ENCODE measurements at places on chromosomes 5 and 9. TPM values are rescaled to one million over a fixed set of nuclear protein-coding genes. Genes with fewer than 3 reads are reported as not detected.

DNA sequence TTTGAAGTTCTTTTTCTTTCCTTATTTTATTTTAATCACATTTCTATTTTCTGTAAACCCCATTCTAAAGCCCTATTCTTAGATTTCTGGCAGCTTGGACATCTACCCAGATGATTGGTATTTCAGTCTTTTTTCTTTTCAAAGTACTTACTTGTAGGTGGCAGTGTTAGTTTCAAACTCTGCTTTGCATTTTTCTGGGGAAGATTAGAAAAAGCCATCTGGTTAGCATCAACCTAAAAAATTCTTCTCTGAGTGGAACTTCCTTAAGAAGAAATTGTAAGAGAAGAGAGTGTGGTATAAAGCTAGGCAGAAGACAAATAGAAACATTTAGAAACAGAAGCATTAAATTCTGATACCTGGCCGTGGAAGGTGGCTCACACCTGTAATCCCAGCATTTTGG, 17.2 kb upstream of the TENT2 start:
- H3K4me3 ChIP-seq = no peak overlapping the region
- no peak for DNase-seq

Gene SH2D3C
- 5.3 TPM for total RNA-seq

DNA sequence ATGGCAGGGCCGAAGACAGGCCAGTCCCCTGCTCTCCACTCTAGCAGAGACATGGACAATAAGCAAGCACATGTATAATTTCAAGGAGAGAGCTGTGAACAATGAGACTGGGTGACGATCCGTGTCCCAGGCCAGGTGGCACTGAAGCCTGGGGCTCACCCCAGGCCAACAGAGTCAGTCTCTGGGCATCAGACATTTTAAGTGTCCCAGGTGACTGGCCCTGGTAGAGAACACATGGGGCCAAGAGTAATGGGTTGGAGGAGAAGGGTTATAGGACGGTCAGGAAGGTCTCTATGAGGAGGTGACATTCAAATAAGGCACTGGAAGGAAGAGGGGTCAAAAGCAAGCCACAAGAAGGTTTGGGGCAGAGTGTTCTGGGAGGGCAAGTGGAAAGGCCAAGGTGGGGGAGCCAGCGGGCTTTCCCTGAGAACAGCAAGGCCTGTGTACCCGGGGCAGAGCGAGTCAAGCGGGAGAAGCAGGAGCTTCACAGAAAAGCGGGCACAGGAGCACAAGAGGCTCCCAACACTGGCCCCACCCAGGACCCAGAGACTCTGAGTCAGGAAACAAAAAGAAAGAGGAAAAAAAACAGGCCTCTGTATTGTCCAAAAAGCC, 1.1 kb upstream of the AKNA start:
- peak overlapping the region; percentile 85 for H3K4me3 ChIP-seq
- no peaks in the 10 kb centered on the region for H3K36me3 ChIP-seq

Gene C9orf153
- 0.68 TPM for total RNA-seq

Gene ST8SIA4
- 9.0 TPM for total RNA-seq

DNA sequence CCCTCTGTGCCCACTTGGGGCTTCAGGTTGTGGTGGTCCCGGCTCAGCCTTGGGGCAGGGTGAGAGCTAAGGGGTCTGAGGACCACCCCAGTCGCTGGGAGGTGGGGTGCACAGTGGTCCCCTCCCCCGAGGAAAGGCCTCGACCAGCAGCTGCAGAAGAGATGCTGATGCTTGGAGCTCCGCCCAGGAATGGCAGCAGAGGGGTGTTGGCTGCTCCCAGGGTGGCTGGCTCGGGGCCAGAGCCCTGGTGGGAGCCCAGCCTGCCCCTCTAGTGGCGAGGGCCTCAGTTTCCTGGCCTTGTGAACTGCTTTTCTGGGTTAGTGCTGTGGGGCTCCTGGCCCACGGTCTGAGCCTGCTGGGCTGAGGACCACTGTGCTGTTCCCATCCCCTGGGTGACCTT, 1.2 kb downstream of the DIPK1B start:
- no peak for DNase-seq
- H3K27ac ChIP-seq = no peak overlapping the region
- H3K4me1 ChIP-seq = peaks cover 13% of the 10 kb centered on the region
- H3K36me3 ChIP-seq = no peaks in the 10 kb centered on the region

GRCh38 chr9:567128-567746, 274.3 kb upstream of the DMRT1 start:
- H3K36me3 ChIP-seq = no peaks in the 10 kb centered on the region

DNA sequence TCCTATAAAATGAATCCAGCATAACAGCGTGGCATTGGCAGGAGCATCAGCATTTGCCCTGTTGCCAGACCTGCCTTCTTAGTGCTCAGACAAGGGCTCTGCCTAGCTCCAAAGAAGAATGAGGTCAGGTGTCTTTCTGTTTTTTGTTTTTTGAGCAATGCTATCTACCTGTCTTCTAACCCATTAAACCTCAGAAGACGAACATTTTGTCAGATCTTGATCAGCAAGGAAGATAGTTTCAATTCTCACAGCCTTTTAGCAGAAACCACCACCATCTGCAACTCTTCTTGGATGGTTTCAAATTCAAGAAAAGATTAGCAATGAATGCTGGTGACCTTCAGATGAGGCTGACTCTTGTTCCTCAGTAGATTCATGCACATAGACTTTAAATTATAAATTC, 103.5 kb upstream of the IQGAP2 start:
- DNase-seq = no peak
- H3K36me3 ChIP-seq = no peaks in the 10 kb centered on the region
- no peaks in the 10 kb centered on the region for H3K27me3 ChIP-seq
- H3K4me3 ChIP-seq = no peak overlapping the region
- H3K27ac ChIP-seq = no peak overlapping the region
- no peaks in the 10 kb centered on the region for H3K4me1 ChIP-seq

DNA sequence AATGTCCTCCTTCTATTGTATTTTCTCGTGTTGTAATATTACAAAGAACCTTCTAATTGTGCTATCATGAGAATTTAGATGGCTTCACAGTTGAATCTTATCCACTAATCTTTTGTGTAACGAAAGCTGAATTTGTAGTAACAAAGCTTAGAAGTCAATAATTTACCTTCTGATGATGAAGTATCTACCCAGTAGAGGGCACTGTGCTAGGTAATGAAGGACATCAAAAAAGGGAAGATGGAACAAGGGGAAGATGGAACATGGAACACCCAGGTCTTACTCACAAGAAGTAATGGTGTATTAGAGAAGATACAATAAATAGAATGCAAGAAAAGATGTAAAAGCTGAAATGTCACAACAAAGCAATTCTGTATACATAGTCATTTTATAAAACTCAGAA, 131.0 kb upstream of the CCNG1 start:
- H3K27ac ChIP-seq = no peak overlapping the region
- no peak overlapping the region for H3K4me3 ChIP-seq
- DNase-seq = no peak

GRCh38 chr5:7419846-7420245, 23.9 kb downstream of the ADCY2 start:
- no peaks in the 10 kb centered on the region for H3K36me3 ChIP-seq
- DNase-seq = no peak
- peaks cover 19% of the 10 kb centered on the region for H3K4me1 ChIP-seq
- no peaks in the 10 kb centered on the region for H3K27me3 ChIP-seq

- no peaks in the 10 kb centered on the region for H3K27me3 ChIP-seq
- peaks cover 22% of the 10 kb centered on the region for H3K4me1 ChIP-seq
- peak overlapping the region; percentile 63 for H3K27ac ChIP-seq
- no peaks in the 10 kb centered on the region for H3K36me3 ChIP-seq
Measured at GRCh38 chr9:13787234-13787833, 507.8 kb upstream of the MPDZ start.

DNA sequence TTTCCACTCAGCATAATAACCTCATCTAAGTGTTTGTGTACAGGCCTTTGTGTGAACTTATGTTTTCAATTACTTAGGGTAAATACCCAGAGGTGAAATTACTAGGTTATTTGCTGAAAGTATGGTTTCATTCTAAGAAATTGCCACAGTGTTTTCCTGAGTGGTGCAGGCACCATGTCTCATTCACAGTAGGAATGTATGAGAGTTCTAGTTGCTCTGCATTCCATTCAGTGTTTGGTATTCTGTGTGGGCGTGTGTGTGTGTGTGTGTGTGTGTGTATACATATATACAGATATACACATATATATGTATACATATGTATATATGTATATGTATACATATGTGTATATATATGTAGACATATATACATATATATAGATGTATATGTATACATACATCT, 8.8 kb upstream of the SVEP1 start:
- no peaks in the 10 kb centered on the region for H3K4me1 ChIP-seq
- no peak overlapping the region for H3K27ac ChIP-seq

Gene STPG3
- not detected for total RNA-seq

Gene IL33
- 69.7 TPM for total RNA-seq

DNA sequence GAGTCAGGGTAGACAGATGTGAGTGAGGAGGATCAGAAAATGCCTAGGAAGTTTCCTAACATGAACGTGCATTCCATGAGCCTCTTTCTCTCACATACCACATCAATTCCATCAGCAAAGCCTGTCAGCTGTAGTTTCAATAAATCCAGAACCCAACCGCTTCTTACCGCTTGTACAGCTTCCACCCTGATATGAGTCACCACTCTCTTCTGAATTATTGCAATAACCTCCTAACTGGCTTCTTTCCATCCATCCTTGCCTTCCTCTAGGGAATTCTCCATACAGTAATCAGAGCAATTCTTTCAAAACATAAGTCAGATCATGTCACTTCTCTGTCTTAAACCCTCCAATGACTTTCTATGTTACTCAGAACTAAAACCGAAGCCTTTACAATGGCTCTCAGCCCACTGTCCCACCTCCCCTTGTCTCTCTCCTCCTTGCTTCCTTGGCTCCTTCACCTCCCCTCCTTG, 8.1 kb upstream of the RAD23B start:
- no peak overlapping the region for H3K27ac ChIP-seq
- no peak for DNase-seq
- no peaks in the 10 kb centered on the region for H3K4me1 ChIP-seq
- H3K4me3 ChIP-seq = no peak overlapping the region
- no peaks in the 10 kb centered on the region for H3K27me3 ChIP-seq

DNA sequence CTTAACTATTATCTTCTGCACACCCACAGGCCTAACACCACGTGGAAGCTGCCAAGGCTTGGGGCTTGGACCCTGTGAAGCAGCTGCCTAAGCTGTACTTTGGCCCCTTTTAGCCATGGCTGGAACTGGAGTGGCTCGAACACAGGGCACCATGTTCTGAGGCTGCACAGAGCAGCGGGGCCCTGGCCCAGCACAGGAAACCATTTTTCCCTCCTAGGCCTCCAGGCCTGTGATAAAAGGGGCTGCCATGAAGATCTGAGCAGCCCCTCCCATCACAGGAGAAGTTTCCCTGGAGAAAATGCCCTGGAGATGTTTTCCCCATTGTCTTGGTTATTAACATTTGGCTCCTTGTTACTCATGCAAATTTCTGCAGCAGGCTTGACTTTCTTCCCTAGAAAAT, 126.3 kb downstream of the MELK start:
- no peaks in the 10 kb centered on the region for H3K36me3 ChIP-seq
- H3K27ac ChIP-seq = no peak overlapping the region
- no peaks in the 10 kb centered on the region for H3K4me1 ChIP-seq

Gene NME5
- total RNA-seq = 3.8 TPM

DNA sequence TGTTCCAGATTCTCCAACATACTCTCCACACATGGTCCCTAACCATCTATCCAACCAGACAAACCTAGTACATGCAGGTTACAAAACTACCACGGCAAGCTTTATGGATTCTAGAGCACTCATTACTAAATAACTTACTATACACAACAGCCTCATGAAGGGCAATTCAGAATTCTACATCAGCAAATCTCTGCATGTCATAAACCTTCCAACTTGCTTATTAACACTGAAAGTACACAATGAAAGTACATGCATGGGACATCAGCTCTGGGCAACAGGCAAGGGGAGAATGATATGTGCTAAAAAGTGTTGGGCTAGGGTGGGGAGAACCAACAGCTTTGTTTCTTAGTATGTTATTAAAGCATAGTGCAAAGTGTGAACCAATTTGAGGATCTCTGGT, 70.4 kb downstream of the TLE1 start:
- peaks cover 15% of the 10 kb centered on the region for H3K4me1 ChIP-seq
- no peaks in the 10 kb centered on the region for H3K27me3 ChIP-seq
- peaks cover 8% of the 10 kb centered on the region for H3K36me3 ChIP-seq
- no peak overlapping the region for H3K4me3 ChIP-seq
- DNase-seq = no peak
- H3K27ac ChIP-seq = no peak overlapping the region

- DNase-seq = no peak
- H3K36me3 ChIP-seq = no peaks in the 10 kb centered on the region
- no peaks in the 10 kb centered on the region for H3K27me3 ChIP-seq
- peaks cover 40% of the 10 kb centered on the region for H3K4me1 ChIP-seq
Measured at GRCh38 chr9:6428940-6429889, 16.2 kb downstream of the UHRF2 start.

GRCh38 chr9:8489835-8490234, 690.3 kb upstream of the DMAC1 start:
- peaks cover 4% of the 10 kb centered on the region for H3K36me3 ChIP-seq
- H3K4me1 ChIP-seq = no peaks in the 10 kb centered on the region
- DNase-seq = no peak
- H3K4me3 ChIP-seq = no peak overlapping the region
- no peaks in the 10 kb centered on the region for H3K27me3 ChIP-seq

- no peaks in the 10 kb centered on the region for H3K27me3 ChIP-seq
- H3K36me3 ChIP-seq = no peaks in the 10 kb centered on the region
- H3K4me1 ChIP-seq = peaks cover 24% of the 10 kb centered on the region
- H3K27ac ChIP-seq = peak overlapping the region; percentile 7
- no peak for DNase-seq
- peak overlapping the region; percentile 2 for H3K4me3 ChIP-seq
Measured at GRCh38 chr9:33820231-33820745, 3.3 kb downstream of the UBE2R2 start.

DNA sequence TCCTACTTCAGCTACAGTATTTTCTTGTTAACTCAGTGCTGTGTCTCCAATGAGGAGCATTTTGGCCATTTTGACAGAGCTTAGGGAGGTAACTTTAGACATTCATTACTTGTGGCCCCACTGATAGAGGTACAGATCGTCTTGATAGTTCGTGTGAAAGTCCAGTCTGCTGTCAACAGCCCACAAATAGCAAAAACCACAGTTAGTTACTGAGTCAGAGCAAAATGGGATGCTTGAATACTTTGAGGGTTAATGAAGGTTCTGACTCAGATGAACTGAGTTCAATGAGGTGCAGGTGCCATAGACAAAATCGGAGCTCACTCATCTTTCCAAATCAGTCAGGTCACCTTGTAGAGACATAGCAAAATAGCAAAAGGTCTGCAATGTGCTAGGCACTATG, 163.1 kb upstream of the TLE4 start:
- no peaks in the 10 kb centered on the region for H3K36me3 ChIP-seq
- H3K27me3 ChIP-seq = no peaks in the 10 kb centered on the region
- no peak overlapping the region for H3K27ac ChIP-seq
- no peaks in the 10 kb centered on the region for H3K4me1 ChIP-seq
- no peak for DNase-seq

Gene SLC34A3
- not detected for total RNA-seq

Gene GHR
- 12.8 TPM for total RNA-seq

Gene INSL6
- total RNA-seq = not detected
